ENCODE measurements at places on chromosomes 2 and 18. TPM values are rescaled to one million over a fixed set of nuclear protein-coding genes. Genes with fewer than 3 reads are reported as not detected.

Gene DLGAP1
- 0.81 TPM for total RNA-seq

Gene PLCL1
- total RNA-seq: 3.4 TPM

Gene MARCHF7
- 93.9 TPM for total RNA-seq

Gene ODC1
- total RNA-seq: 109 TPM

Gene FRZB
- total RNA-seq: 0.09 TPM

Gene HOXD8
- total RNA-seq: 15.6 TPM

Gene DSG4
- not detected for total RNA-seq

Gene SERPINB7
- not detected for total RNA-seq

Gene GALR1
- total RNA-seq: not detected

Gene CPS1
- total RNA-seq: 0.88 TPM

Gene PMAIP1
- 13.5 TPM for total RNA-seq

Gene TMEM178A
- 2.8 TPM for total RNA-seq

Gene ZNF804A
- not detected for total RNA-seq

Gene REG1B
- total RNA-seq: not detected

Gene SERPINB3
- not detected for total RNA-seq

GRCh38 chr2:59181347-59181746 is 940.2 kb upstream of the FANCL start:
- DNase-seq: no peak

GRCh38 chr2:146652311-146652710 is 1192.5 kb upstream of the ACVR2A start:
- DNase-seq: no peak

GRCh38 chr2:40440835-40441234 is 11.1 kb downstream of the SLC8A1 start:
- no peak for DNase-seq

DNA sequence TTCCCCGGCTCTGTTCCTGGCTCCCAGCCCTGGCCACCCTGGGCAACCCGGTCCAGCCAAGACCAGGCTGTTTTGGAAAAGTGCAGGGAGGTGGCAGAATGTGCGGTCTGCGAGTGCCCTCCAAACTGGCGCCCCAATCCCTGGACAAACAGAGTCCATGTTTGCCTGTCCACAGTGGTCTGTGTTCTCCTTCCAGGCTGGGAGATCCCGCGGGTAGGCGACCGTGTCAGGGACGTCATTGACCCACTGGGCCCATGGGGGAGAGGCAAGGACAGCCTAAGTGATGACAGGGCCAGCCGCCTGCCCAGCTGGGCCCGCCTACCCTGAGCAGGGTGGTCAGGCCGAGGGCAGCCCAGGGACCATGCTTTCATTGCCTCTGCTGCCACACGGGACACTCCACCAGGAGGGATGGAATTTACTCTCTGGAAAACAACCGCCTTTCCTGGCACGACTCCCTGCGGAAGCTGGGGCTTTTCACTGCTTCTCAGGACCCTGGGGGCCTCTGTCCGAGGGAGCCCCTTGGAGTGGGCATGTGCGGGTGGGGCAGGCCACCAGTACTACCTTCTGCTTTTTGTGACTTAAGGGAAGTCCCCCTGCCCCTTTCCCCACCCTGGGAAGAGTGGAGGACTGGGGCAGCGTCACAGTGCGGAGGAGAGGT is 20.1 kb downstream of the CYP26B1 start:
- no peak for DNase-seq

- DNase-seq: no peak
Measured at GRCh38 chr18:79693561-79694205, 14.1 kb downstream of the CTDP1 start.

DNA sequence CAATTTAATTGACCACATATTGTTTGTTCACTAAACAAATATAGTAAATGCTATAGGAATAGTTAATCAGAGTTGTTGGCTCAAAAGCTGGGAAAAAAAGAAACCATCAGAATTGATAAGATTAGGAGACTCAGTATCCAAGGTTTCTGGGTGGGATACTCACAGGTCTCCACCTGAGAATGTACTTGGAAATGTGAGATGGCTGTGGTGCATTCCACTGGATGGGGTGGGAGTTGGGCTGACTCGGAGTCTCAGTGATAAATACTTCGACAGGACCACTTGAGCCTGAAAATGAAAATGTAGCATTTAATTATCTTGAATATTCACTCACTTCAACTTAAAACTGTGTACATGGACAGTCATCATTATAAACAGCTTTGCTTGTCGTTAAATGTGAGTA is 21.2 kb downstream of the FN1 start:
- DNase-seq: no peak

DNA sequence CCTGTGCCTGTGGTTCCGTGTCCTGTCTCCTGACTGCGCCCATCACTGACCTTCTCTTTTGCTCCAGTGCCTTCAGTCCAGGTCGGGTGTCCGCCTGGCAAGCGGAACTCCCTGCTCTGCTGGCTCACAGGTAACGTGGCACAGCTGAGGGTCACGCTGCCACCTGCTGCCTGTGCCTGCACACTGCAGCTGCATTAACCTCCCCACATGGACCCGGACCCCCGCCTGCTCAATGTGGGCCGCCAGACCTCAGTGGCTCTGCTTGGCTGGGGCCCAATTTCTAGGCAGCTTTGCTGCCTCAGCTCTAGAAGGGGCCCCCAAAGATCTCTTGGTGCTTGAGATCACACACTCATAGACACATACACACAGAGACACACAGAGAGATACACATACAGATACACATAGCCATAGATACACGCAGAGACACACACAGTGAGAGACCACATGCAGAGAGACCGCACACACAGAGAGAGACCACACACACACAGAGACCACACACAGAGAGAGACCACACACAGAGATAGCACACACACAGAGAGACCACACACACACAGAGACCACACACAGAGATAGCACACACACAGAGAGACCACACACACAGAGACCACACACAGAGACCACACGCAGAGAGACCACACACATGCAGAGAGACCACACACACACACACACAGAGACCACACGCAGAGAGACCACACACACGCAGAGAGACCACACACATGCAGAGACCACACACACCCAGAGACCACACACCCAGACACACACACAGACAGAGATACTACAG is 14.9 kb upstream of the CNNM3 start:
- DNase-seq: peak; percentile 55

GRCh38 chr2:32718752-32719151 is 90.9 kb downstream of the TTC27 start:
- DNase-seq: no peak

- no peak for DNase-seq
Measured at GRCh38 chr18:63440219-63440618, 17.9 kb upstream of the VPS4B start.

- DNase-seq: no peak
Measured at GRCh38 chr18:75173125-75173432, 35.9 kb downstream of the PTGR3 start.

DNA sequence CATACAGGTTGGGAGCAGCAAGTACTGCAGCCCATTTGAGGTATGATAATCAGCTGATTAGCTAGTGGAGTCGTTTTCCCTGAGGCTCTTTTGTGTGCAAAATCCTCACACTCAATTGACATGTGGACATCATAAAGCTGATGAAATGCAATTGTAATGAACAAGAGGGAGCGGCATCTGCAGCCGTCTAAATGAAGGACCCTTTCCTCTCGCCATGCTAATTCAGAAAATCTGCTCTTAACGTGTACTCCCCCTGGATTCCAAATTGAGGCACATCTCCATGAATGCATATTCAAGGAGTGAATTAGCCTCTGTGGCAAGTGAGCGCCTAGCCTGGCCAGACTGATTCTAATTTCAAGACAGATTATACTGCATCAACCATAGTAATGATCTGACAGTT is 260.9 kb upstream of the ATP5MC3 start:
- no peak for DNase-seq

- DNase-seq: peak; percentile 90
Measured at GRCh38 chr2:111121828-111122630, 1.3 kb downstream of the BCL2L11 start.

- DNase-seq: no peak
Measured at GRCh38 chr2:38152035-38152434, 76.1 kb upstream of the CYP1B1 start.

DNA sequence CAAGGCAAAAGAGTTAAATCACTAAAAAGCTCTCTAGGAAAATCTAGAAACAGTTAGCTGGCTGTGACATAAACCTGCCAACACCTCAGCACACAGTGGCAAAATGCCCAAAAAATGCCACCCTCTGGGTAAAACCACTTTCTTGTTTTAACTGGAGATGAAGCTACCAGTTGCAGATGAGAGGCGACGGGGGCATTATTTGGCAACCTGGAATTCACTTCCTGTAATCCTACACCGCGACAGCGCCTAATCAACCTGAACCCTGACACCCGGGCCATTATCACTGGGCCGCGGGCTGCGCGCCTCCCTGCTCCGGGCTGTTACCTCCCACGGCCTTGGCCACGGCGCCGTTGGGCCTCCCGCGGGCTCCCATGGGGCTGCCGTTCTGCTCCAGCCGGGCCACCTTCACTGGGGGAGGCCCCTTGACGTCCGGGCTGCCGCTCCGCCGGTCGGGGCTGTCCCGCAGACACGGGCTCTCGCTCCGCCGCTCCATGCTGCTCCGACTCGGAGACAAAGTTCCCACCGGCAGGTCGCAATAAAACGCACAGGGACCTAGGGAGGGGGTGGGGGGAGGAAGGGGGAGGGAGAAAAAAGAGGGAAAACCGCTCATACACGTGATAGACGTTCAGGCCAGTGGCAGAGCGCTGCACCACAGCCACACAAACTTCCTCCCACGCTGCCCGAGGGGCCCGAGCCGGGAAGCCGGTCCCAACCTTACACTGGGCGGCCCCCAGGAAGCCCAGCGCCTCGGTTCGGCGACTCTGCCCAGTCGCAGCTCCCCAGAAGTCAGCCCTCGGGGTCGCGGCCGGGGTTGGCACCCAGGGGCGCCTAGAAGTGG is 2.0 kb downstream of the SATB2 start:
- no peak for DNase-seq

GRCh38 chr2:217494557-217494956 is 508.2 kb downstream of the TNS1 start:
- no peak for DNase-seq

DNA sequence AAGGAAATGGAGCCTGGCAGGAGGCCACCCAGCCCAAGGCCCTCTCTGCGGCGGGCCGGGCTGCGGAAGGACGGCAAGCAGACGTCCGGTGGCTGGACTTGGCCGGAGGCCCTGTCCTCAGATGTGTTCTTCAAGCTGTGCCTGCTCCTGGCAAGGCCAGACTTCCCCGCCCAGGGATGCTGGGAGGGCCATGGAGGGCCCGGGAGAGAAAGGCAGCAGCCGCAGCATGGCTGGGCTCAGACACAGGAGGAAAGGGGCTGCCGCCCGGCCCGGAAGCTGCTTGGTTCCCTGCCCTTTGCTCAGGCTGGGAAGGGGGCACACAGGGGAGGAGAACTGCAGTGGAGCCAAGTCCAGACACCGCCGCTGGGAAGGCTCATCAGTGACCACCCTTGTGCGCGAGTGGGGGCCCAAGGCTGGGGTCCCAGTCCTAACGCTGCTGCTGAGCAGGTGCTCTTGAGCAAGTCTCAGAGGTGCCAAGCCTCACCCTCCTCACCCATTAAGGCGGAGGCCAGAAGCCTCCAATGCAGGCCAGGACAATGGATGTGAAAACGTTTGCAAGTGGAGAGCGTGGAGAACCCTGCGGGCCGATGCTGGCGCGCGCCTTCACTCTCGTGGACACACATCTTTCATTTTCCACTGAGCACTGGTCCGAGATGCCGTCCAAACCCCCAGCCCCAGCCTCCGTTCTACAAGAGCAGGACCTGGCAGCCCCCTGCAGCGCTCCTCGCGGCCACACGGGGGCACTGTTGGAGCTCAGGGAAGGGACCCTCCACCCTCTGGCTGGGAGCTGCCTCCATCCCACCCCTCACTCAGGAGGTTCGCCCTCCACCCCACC is 7.9 kb downstream of the CROCC2 start:
- peak; percentile 78 for DNase-seq

DNA sequence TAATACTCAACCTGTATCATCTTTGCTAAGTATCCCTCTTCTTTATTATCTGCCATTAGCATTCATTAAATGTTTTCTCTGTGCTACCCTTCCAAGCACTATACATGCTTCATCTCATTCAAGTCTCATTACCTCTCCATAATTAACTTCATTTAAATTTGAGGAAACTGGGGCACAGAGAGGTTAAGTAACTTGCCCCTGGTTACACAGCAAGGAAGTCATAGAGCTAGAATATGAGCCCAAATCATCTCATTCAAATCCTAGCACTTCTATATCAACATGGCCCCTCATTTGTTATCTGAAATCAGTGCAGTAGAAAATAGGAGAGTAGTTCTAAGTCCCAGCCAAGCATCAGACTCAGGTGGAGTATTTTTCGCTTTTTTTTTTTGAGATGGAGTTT is 4.4 kb downstream of the MRPL35 start:
- DNase-seq: no peak

DNA sequence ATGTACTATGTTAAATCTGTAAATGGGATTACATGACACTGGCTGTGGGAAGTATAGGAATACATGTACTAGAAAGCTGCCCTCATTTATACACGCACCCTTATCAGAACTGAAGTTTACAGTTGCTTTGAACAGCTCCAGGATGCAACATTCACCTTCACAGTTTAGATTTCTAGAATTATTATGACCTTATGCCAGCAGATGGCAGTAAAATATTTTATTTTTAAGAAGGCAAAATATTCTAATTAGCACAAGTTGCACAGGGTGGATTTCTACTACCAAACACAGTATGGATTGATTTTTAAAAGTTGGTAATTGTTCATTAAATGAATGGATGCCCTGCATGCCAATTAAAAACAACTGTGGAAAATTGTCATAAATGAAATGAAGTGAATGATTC is 670.4 kb downstream of the KCNJ3 start:
- peak; percentile 24 for DNase-seq

DNA sequence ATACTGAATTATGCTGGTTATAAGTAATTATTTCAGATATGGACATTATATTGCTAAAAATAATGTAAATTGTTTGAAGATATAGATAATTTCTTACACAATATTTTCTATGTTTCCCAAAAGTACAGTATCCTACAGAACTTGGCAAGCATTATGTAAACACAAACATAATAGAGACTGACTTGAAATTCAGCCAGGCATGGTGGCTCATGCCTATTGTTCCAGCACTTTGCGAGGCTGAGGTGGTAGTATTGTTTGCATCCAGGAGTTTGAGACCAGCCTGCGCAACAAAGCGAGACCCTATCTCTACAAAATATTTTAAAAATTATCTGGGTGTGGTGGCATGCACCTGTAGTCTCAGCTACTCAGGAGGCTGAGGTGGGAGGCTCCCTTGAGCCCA is 1300.5 kb upstream of the DDX18 start:
- DNase-seq: no peak

GRCh38 chr2:74877781-74878433 is 44.0 kb downstream of the HK2 start:
- no peak for DNase-seq

Measured in endothelial cell of umbilical vein (primary cell).